ENCODE measurements at places on chromosomes 12 and 14.

DNA sequence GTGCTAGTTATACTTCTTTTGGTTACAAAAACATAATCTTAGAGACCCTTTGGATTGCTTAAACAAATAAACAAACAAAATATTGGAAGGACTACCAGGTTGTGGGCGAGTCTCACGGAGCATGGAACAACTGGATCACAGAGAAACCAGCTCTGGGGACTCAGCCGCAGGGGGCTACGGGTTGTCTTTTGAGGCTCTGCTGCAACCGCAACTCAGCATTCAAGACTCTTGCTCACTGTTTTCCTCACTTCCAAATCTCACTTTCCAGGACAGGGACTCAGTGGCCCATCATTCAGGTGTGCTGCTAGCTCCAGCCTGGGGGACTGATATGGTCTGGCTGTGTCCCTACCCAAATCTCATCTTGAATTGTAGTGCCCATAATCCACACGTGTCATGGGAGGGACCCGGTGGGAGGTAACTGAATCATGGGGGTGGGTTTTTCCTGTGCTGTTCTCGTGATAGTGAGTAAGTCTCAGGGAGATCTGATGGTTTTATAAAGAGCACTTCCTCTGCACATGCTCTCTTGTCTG is 14.0 kb upstream of the SERPINA4 start:
- no peak for DNase-seq

- DNase-seq, result no peak
These were observed 17.1 kb downstream of the KIF26A start for GRCh38 chr14:104155513-104155912.

DNA sequence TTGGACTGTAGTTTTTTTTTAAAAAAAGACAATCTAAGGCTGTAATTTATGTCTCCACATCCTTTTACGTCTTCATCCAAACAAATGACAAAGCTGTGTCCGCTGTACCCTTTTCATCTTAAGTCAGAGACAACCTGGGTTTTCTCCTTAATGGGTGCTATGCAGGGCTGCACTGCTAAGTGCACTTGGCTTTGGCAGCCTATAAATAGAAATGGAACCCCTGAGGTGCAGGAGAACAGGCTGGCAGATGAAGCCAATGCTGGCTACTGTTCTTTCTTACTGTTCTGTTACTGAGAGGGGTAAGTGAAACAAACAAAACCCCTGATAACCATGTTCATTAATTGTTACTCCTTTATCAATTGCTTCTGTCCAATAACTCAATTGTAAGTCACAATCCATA is 47.1 kb upstream of the KICS2 start:
- no peak for DNase-seq

DNA sequence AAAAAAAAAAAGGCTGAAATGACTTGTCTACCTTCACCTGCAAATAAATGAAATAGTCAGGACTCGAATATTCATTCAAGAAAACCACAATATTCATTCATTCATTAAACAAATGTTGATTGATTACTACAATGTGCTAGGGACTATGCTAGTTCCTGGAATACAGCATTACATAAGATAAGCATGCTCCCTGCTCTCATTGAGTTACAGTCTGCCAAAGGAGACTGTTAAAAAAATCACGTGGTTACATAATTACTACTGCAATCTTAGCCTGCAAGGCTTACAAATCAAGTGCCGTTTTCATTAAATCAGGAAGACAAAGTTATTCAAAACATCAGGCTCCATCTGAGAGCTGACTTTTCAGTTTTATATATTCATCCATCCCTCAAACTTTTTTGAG is 70.4 kb upstream of the RIC8B start:
- no peak for DNase-seq

- no peak for DNase-seq
These were observed 966.2 kb downstream of the NRXN3 start for GRCh38 chr14:79136071-79137044.

GRCh38 chr12:29223426-29223825 is 74.3 kb downstream of the FAR2 start:
- DNase-seq, result no peak

DNA sequence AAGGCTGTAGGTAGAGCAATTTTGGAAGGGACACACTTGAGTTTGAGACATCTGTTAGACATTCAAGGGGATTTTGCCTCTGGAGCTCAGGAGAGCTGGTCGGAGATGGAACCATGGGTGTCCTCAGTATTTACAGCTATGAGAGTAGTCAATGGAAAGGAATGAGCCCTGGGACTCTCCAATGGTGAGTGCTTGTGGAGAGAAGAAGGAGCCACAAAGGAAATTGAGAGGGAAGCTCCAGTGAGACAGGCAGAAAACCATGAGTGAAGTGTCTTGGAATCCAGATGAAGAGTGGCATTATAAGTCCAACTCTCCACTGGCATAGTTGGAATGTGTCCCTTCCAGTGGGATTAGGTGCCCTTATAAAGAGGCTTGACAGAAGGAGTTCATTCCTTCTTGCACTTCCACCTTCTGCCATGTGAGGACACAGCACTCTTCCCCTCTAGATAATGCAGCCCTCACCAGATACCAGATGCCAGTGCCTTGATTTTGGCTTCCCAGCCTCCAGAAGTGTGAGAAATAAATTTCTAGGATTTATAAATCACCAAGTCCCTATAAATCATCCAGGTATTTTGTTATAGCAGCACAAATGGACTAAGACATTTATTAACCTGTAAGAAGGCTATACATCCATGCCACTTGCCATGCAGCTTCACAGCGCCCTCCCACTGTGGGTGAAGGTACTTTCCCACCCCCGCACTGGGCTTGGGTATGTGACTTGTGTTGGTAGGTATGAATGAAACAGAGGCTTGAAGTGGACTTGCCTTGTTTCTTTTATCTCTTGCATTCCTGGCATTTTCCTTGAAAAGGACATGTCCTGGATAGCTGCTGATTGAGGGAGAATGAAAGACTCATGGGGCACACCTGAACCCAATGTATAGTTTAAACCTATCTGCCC is 27.3 kb downstream of the LLPH start:
- no peak for DNase-seq

GRCh38 chr12:93484315-93484981 is 17.1 kb downstream of the MRPL42 start:
- DNase-seq, result no peak

- DNase-seq, result no peak
These were observed 196.7 kb downstream of the ALX1 start for GRCh38 chr12:85476756-85477155.

DNA sequence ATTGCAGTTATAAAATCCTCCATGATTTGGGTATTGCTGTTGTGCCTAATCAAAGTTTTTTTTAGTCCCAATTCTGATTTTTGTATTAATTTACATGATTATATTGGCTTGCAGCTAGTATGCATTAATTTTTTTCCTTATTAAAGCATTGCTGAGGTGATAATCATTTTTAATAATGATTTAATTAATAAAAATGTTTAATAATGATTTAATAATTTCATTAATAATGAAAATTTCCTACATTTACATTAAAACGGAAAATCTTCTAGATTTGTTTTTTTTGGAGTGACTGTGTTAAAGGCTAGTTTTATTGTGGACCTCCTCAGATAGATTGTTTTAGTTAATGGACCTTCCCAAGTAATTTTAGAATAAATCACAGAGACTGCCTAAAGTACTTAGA is 79.6 kb downstream of the CCDC91 start:
- no peak for DNase-seq

DNA sequence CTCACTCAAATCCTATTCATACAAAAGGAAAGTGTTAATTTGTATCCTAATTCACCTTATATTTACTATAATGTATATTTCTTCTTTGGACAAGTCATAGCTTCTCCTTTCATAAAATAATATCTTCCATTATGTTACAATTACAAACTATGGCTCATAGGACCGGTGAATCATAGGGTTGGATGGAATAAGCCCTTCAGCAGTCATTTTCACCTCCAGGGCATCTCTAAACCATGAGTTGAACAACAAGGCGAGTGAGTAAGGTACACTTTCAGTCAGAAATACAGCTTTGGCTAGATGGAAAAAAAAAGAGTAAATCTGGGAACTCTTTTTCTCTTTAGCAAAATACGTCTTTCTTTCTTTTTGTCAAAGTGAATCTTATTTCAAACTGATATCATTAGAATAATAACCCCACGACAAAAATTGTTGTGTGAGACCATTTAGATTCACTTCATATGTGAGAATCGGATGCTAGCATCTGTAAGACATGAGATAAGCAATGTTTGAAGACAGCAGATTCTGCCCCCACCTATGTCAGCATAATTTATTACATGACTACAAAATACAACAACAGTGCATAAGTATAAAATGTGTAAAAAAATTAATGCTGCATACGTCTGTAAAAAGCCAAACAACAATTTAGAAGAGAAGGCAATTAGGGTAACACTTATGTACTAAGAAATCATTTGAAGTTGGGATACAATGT is 184.4 kb upstream of the SLC38A2 start:
- no peak for DNase-seq

DNA sequence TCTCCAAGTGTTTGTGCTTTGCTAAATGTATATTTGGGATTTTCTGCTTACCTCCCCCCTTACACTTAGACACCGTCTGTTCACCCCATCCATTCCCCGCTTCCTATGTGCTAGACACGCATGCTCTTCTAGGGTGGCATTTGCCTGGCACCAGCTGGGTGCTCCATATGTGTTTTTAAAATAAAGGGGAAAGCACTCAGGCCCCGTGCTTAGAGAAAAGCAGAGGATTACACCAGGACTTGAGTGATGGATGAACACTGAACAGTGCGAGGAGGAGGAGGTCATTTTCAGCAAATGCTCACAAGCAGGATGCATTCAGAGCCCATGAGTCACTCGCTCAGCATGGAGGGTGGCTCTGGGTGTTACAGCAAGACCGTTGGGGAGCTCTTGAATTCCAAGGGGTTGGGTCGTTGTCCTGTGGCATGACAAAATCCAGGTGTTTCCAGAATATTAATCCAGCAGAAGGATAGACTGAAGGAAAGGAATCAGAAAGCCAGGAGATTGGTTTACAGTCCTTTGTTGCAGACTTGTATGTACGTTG is 2.9 kb upstream of the BDKRB1 start:
- DNase-seq, result no peak

- peak; percentile 79 for DNase-seq
These were observed at the start of gene ZNF268 for GRCh38 chr12:133181238-133181959. ZNF268 (plus strand) TSS chr12:133181495; CDS start chr12:133181998, 503 bp downstream.

DNA sequence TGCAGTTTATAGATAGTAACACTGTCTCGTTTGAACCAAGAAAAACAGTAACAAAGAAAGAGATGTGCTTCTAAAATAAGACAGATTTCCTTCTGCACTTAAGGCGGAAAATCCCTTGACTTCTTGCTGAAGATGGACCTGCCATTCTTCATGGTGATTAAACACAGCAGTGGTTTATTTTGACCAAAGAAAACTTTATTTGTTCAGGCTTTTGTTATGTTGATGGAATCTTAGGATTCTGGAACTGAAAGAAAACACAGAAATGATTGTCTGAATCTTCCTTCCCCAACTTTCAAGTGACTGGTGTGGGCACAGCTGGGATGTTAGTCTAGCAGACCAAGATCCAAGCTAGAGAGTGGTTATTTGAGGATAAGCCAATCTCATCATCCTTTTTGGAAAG is 72.2 kb downstream of the DACT1 start:
- DNase-seq, result no peak

DNA sequence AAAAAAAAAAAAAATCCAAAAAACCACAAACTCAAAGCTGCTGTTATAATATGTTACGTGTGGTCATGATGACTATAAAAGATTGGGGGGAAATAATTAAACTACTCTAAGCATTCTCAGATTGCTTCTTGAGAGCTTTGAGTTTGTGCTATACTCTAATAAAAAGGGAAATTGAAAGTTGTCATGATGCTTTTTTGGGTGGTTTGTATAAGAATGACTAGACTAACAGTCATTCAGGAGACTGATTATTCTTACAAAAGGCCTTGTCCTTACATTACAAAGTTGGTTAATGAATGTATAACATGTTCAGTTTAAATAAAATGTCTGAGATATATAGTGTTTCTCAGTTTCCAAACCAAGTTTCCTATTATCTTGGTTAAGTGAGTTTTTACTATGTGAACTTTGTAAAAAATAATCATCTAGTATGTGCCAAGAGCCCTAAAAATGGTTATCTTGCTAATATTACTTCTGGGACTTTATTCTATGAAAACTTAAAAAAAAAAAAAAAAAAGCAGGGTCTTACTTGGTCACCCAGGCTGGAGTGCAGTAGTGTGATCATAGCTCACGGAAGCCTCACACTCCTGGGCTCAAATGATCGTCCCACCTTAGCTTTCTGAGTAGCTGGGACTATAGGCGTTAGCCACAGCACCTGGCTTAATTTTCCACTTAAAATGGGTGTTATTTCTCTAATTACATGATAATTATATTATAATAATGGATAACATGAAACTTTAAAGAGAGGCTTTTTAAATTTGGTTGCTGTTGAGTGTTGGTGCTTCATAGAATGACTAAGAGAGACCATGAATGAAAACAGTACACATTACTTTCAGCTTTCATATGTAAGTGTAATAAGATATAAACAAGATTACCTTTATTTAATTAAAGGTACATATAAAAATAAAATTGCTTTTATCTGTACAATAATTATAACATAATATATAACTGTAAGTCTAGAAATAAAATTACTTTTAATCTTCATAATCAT is 459.6 kb upstream of the RGS6 start:
- DNase-seq, result no peak

DNA sequence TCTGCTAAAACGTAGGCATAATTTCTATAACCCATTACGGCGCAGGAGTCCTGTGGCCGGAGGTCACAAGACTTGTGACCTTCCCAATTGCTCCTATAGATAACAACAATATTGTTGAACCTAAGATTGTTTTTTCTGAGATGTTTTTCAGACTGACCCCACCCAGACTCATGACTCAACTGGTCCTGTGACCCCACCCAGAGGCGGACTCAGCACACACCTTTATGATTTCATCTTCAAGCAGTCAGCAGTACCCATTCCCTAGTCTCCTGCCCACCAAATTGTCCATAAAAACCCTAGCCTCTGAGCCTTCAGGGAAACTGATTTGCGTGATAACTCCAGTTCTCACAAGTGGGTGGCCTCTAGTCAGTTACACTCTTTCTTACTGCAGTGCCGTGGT is 5.9 kb upstream of the PPP4R3A start:
- no peak for DNase-seq

- DNase-seq, result no peak
These were observed 35.9 kb downstream of the ACADS start for GRCh38 chr12:120761519-120761934.

DNA sequence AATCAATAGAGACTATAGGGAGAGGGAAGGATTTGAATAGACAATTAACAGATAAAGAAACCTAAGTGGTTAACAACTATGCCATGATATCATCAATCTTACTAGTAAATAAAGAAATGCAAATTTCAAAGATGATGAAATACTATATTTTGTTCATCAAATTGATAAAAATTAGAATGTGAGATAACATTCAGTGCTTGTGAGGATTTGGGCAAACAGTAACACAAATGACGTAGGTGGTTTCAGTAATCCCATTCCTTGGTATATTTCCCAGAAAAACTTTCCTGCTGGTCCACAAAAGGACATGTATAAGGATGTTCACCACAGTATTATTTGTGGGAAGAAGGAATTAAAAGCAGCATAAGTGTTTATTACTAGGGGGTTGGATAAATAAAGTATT is 136.0 kb downstream of the ERC1 start:
- DNase-seq, result no peak

- DNase-seq, result no peak
These were observed 14.0 kb upstream of the PEX5 start for GRCh38 chr12:7175493-7175892.

GRCh38 chr12:5656836-5657235 is 224.9 kb downstream of the NTF3 start:
- no peak for DNase-seq

- DNase-seq, result no peak
These were observed 516.5 kb upstream of the MGAT4C start for GRCh38 chr12:86772696-86773095.

Measured in activated CD4-positive, alpha-beta T cell treated with anti-CD3 and anti-CD28 coated beads for 1 hour (primary cell).